ENCODE measurements at places on chromosomes 7 and 10.
A peak's percentile ranks its signal among the peaks of the same experiment; 100 is the strongest.

- DNase-seq = no peak
Measured at GRCh38 chr10:99709480-99710229, 22.3 kb downstream of the COX15 start.

- peak; percentile 29 for DNase-seq
Measured at GRCh38 chr7:151311294-151311864, 30.2 kb upstream of the NUB1 start.

GRCh38 chr7:18461785-18462467 is 33.6 kb upstream of the HDAC9 start:
- no peak for DNase-seq

- DNase-seq = no peak
Measured at GRCh38 chr7:74606101-74606908, 51.2 kb upstream of the GTF2I start.

DNA sequence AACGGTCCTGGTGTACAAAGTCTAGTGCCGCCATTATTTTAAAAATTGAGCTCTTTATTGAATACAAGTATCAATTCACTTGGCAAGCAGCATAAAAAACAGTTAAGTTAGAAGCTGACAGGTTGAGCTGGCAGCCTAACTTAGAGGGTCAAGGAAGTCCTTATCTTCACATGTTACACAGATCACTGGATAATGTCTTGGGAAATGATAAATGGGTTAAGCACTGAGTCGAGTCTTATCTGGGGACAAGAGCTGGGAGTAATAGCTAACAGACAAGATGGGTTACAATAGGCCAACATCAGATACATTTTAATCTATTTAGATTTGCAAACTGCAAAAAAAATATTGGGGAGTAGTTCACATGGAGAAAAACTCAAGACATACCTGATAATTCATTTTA is 34.2 kb downstream of the SLC18A2 start:
- no peak for DNase-seq

DNA sequence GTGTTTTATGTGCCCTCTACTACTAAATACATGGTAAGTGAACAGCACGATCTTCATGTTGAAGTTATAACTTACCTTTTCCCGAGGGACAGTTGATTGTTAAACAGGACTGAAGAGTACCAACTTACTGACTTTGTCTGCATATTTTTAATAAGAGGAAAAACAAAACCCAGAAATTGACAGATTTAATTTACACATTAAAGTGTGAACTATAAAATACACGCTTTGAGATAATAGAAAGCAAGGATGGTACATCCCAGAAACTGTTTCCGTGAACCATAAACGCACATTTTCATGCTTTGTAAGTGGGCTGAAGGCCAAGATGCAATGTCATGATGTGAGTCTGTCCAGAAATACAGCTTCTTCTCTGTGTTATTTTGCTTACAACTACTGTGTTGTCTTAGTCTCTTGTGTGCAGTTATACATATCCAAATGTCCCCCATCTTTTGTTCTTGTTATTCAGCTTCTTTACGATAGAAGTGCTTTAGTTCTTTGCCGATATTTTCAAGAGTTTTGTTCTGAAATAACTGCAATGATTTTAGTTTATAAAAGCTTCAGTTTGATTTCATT is 190.1 kb downstream of the MLLT10 start:
- DNase-seq = no peak

- no peak for DNase-seq
Measured at GRCh38 chr7:146982482-146982881, 865.9 kb downstream of the CNTNAP2 start.

- DNase-seq = no peak
Measured at GRCh38 chr7:100444311-100445278, 8.3 kb upstream of the PPP1R35 start.

DNA sequence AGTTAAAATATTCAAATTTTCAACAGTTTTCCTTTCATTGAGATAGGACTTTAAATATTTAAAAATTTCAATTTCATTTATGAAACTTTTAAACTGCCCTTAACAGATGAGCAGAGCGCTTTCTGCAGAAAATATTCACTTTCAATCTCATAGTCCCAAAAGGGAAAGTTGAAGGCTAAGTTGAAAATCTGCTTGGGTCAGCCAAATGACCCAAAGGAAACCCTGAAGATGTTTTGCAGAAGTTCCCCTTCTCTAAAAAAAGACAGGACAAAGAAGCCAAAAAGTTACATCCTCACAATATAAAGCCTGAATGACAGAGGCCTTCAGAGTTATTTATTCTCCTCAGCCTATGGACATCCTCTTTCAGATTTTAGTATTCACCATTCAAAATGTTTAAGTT is 17.6 kb upstream of the SCIN start:
- DNase-seq = no peak

GRCh38 chr7:133888061-133888930 is 238.8 kb upstream of the LRGUK start:
- DNase-seq = no peak

DNA sequence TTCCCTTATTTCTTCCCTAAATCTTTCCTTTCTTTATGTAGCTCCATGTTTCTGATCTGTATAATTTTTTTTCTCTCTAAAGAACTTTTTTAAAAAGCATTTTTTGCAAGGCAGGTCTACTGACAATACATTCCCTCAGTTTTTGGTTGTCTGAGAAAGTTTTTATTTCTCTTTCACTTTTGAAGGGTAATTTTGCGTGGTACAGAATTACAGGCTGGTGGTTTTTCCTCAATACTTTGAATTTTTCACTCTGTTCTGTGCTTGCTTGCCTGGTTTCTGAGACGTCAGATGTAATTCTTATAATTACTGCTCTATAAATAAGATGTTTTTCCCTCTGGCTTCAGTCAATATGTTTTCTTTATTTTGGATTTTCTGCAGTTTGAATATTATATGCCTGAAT is 205.4 kb upstream of the VSTM2A start:
- no peak for DNase-seq

DNA sequence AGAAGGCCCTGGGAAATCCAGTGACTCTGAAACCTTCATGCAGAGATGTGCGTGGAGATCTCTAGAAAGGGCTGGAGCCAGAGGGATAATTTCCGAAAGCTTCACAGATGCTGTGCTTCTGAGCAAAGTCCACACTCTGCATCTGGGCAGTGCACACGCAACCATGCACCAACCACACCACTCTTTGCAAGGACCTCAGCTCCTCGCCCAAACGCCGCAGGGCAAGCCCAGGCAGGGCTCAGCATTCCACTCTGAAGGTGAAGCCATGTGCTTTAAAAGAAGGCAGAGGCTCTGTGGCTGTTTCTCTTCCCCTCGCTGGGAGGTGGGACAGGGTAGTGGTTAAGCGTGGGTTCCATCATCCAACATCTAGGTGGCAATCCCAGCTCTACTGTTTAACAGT is 48.4 kb downstream of the ASB13 start:
- no peak for DNase-seq

DNA sequence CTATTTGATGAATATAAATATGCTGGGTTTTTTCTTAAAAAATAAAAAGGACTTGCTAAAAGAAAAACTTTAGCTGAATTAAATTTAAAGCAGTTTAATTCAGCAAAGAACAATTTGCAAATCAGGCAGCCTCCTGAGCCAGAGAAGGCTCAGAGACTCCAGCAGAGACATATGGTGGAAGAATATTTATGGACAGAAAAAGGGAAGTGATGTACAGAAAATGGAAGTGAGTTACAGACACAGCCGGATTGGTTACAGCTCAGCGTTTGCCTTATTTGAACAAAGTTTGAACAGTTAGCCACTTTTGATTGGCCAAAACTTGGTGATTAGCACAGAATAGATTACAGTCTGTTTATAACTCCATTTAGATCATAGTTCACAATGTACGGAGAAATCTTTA is 110.3 kb downstream of the GAD2 start:
- DNase-seq = no peak

DNA sequence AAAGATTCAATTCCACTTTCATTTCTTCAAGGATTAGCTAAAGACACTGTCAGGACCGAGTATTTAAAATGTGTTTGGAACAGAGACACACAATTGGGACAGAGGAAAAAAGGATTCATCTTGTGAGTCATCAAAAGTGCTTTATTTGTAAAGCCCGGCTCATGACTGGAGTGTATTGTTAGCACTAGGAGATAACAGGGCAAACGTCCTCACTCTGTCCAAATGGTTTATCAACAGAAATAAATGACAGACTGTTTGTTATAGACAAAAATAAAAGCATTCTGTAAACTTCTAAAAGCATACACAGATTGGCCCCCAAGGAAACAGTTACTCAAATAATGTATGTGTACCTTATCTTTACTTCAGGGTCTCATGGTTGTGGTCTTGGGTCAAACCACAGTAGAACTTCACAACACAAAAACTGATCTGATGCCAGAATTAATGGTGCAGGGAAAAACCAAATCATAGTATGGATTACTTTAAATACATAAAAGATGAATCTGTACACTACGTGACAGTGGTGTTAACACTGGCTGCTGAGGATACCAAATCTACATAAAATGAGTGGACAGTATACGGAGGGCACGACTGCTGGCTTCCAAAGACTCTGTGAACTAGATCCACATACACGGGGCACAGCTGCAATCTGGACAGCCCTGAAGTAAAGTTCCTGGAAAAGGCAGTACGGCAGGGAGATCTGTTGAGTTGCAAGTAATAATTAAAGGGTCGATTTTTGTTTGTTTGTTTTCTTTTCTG is 179.4 kb downstream of the PIP4K2A start:
- no peak for DNase-seq

- DNase-seq = no peak
Measured at GRCh38 chr7:46879783-46880182, 702.1 kb downstream of the TNS3 start.

- no peak for DNase-seq
Measured at GRCh38 chr7:131194070-131194865, 133.4 kb upstream of the MKLN1 start.

- no peak for DNase-seq
Measured at GRCh38 chr7:664997-665735, 61.3 kb upstream of the DNAAF5 start.

DNA sequence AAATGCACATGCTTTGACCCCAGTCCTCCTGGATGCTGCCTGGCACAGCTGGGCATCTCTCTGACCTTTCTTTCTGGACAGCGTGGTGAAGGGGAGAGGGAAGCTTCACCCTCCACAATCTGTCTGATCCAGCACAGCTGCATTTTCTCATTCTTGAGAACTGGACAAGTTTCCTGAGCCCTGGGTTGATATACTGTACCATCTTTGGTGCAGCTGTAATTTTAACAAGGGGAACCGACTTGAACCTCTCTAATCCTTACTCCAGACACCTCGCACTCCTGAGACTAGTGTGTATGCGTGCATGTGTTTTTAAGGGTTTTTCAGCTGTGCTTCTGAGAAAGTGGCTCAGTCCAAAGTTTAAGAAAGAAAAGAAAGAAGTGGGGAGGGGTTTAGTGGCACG is 655.7 kb downstream of the INHBA start:
- DNase-seq = no peak

DNA sequence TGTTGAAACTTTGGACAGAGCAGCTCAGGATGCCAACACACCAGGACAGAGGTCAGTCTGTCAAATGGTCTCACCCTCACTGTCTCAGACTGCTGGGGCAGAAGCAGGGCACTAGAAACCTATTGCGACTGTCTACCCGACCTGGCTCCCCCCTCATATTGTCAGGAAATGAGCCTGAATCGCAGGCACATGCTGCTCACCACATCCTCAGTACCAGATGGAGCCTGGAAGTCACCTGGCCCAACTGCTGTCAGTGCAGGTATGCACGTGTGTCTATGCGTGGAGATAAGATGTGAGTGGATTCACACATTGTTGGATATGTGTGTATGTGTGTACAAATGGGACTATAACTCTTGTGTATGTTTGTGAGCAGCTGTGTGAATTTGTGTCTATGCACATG is 3.2 kb upstream of the CDHR1 start:
- DNase-seq = no peak

- DNase-seq = no peak
Measured at GRCh38 chr7:83478616-83479015, 170.3 kb downstream of the SEMA3E start.

DNA sequence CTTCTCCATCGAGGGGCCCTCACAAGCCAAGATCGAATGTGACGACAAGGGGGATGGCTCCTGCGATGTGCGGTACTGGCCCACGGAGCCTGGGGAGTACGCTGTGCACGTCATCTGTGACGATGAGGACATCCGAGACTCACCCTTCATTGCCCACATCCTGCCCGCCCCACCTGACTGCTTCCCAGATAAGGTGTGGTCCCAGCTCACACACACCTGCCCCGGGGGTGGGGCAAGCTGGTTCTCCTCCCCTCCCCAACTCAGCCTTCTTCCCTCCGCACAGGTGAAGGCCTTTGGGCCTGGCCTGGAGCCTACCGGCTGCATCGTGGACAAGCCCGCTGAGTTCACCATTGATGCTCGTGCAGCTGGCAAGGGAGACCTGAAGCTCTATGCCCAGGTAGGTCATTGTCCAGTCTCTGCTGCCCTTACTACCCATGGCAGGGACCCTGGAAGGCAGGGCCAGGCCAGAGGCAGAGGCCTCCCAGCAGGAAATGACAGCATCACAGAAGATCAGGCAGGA is 11.0 kb downstream of the FLNC start:
- no peak for DNase-seq

DNA sequence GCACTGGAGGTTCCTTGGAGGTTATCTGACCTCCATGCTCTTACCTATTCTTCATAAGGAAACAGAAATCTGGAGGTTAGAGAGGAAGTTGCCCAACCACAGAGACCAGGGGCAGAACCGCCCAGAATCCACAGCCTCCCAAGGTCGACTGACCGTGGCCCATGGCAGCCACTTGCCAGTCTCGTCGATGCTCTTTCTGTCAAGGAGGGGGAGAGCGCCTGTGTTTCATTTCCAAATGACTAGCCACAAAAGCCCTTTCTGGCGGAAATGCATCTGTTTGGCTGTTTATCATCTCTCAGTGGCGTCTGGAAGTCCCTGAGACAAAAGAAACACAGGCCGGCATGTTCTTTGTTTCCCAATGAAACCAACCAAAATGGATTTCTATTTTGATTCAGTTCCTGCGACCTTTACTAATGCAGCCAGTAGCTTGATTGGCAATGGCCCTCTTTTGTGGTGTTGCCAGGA is 2.9 kb downstream of the RAMP3 start:
- no peak for DNase-seq

- DNase-seq = no peak
Measured at GRCh38 chr10:89734616-89735015, 33.2 kb downstream of the KIF20B start.

DNA sequence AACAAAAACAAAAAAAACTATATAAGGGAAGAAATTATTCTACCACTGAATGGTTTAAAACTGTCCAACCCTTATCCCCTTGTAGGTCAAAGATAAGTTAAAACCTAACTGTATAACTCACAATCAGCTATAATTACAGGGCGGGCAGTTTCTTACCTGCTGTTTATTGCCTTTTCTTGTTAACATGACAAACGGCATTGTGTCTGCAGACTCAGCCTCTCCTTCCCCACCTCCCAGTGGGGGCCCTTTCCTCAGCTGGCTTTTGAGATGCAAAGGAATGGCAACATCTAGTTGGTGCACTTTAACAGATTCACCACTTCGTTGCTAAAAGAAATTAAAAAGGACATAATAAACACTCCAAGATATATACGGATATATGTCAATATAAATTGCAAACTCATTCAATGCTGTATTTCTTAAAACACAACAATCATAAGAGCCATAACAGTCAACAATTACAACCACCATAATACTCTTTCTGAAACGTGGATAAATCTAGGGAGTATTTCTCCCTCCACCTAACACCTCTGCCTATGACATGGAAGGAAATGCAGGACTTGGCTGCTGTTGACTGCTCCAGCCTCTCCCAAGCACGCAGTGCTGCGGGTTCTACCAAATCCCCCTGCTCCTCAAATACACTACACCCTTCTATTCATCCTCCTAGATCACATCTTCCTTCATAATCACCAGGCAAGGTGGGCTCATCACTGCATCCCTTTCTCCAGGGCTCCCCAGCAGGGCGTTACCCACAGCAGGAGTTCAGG is 106.0 kb downstream of the UPF2 start:
- DNase-seq = no peak

- no peak for DNase-seq
Measured at GRCh38 chr10:978826-979421, 9.3 kb upstream of the GTPBP4 start.
